Stimulated activated CD8-positive, alpha-beta memory T cell treated with anti-CD3 and anti-CD28 coated beads, Interleukin-7, amount 100 ng/mL, for 1 hour (primary cell): ENCODE measurements at places on chromosomes 6 and 20.

GRCh38 chr20:61055180-61056010, 196.7 kb upstream of the CDH4 start:
- no peak for DNase-seq

DNA sequence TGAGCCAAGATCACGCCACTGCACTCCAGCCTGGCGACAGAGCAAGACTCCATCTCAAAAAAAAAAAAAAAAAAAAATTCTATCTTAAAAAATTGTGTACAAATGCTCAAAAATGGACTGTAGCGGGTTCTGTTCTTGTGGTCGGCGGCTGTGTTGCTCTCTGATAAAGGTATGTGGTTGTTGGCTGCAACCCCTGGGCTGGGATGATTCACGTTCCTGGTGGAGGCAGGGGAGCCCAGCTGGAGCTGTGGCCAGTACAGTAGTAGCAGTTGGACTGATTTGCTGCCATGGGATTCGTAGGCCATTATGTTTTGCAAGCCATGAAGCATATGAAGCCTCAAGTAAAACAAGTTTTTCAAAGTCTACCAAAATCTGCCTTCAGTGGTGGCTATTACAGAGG, 22.3 kb downstream of the MDN1 start:
- DNase-seq, result no peak

DNA sequence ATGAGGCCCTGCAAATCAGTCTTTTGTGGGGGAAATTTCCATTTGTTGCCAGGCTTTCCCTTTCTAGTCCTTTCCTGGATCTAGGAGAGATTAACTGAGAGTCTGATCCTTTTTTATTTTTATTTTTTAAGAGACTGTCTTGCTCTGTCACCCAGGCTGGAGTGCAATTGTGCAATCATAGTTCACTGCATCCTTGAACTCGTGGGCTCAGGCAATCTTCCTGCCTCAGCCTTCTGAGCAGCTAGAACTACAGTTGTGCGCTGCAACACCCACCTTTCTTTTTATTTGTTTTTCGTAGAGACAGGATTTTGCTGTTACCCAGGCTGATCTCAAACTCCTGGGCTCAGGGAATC, 22.9 kb downstream of the OR2B2 start:
- no peak for DNase-seq

- no peak for DNase-seq
Observed at GRCh38 chr20:36261389-36262105, 25.3 kb downstream of the AAR2 start.

DNA sequence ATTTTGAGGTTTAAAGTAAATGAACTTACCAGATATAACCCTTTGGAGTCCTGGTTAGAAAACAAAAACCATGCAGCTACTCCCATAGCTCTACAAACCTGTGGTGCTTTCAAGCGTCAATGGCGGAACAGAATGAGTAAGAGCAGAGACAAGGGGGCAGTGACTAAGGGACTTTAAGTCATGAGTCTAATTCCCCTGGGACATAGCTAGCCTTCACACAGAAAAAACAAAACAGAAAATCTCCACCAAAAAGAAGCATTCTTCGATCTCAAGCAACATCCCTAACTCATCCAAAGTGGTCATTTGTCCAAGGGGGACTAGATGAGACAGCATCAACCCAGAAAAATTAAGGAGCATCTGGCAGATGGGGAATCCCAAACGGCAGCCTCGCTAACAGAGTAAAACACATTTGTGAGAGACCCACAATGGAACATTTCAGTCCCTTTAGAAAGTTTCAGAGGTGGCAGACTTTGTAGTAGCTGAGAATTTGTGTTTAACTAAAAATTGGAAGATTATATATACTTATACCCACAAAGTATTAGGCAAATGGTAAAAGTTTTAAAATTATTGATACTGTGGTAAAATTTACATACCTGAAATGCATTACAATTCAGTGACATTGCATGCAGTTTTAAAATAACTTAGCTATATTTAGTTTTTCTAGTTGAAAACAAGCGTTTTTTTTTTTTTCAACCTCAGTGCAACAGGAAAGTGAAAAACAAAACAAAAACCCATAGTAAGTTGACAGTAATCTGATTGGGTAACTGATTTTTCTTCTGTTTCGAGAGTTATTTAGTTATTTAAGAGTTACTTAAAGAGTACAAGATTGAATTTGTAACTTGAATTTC, 67.5 kb downstream of the KCNQ5 start:
- DNase-seq, result no peak
